Skin of body (tissue), 3 donors: ENCODE measurements at places on chromosomes 1 and 21. TPM values are rescaled to one million over a fixed set of nuclear protein-coding genes. Genes with fewer than 3 reads are reported as not detected.

- DNase-seq = no peak
These were observed 32.0 kb downstream of the SLC45A1 start for GRCh38 chr1:8349961-8350360.

AMY1A gene
- not detected for total RNA-seq

DNA sequence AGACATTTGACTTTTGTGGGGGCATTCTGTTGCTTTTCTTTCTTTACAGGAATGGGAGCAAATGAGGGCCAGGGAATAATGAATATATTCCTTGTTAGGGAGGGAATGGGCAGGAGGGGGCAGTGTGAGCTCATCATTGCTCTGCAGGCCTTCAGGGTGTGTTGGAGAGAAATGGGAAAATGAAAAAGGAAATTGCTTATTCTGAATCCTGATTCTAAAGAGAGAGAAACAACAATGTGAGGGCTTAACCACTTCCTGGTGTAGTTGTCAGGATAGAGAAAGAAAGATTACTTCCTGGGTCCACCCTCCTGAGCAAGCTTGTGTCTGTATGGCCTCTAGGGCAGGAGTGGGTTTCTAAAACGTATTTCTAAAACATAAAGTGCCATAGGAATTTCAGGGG, 28.3 kb downstream of the VANGL2 start:
- peak; percentile 20 for DNase-seq

- DNase-seq = no peak
These were observed 41.7 kb downstream of the OLFML2B start for GRCh38 chr1:161981735-161982506.

KIF17 gene
- 2.5 TPM for total RNA-seq
